ENCODE measurements at places on chromosomes 2 and 18. TPM values are rescaled to one million over a fixed set of nuclear protein-coding genes. Genes with fewer than 3 reads are reported as not detected.

The SERPINB10 gene
- not detected for total RNA-seq

The TM4SF20 gene
- not detected for total RNA-seq

The MAP3K19 gene
- total RNA-seq, result not detected

The MOCOS gene
- 5.1 TPM for total RNA-seq

The ALLC gene
- total RNA-seq, result not detected

Measured in PC-3 (cell line).